ENCODE measurements at places on chromosomes 2 and 18.

DNA sequence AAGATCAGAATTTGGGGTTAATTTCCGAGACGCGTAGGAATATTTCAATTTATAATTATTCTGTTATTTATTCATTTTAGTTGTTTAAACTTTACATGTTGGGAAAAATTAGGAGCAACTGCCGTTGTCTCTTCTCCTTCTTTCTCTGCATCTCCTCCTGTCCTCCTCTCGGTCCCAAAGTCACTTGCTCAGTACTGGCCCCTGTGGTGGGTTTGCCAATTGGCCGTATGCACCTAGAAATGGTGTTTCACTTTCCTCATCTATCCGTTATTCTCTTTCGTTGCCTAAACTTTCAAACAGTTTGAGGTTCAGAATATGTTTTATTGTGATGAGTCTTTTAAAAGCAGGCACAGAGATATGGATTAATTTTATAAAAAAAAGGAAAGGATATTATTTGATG, 517.9 kb downstream of the PLCL1 start:
- DNase-seq: no peak

GRCh38 chr2:113183703-113184102, 9.9 kb downstream of the PSD4 start:
- no peak for DNase-seq

GRCh38 chr2:4561196-4561595, 857.8 kb downstream of the DCDC2C start:
- no peak for DNase-seq

DNA sequence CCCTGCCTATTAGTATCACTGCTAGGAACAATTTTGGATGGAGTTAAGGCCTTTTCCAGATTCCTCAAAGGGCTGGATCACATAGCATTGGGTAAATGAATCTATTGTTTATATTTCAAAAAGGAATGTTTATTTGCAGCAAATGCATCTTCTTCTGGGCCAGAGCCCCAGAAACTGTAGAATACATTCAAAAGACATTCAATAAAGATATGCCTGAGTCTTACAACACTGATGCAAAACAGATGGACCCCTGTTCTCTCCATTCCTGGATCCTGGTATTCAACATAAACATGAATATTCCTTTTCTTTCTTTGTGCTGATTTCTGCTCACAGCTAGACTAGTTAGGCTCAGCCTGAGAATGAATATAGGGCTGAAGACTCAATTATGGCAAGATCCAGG, 227.2 kb upstream of the KLHL29 start:
- no peak for DNase-seq

- DNase-seq: no peak
Measured at GRCh38 chr2:240789501-240790369, 30.3 kb downstream of the KIF1A start.

DNA sequence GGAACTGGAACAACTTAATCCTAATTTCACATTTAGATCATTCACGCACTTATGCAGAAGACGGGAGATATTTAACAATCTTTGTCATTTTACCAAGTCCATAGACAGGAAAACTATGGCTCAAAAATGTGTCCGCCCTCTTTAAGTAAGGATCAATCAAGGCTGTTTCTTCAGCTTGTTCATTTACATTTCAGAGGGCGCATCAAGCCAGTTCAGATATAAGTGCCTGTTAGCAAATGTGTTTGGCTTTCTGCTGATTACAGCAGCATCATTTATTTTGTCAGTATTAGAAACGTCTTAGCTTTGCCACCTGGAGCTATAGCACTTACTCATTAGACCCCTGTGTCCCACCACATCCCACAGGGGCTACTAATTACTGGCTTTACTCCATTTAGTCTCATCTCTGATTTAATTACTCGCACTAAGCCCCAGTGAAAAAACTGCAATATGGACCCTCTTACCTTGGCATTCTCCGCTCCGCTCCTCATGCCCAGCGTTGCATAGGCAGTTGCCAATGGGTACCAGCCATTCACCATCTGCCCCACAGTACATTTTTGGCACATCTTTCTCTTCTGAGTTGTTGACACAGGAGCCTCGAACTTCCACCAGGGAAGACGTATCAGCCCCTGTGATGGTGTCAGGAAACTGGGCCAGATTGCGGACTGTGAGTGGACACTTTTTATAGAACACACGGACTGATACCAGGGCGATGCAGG, 8.7 kb downstream of the EPHA4 start:
- DNase-seq: no peak

- no peak for DNase-seq
Measured at GRCh38 chr2:160373666-160374065, 119.9 kb downstream of the RBMS1 start.

GRCh38 chr2:73130790-73131189, 18.0 kb upstream of the RAB11FIP5 start:
- DNase-seq: no peak

DNA sequence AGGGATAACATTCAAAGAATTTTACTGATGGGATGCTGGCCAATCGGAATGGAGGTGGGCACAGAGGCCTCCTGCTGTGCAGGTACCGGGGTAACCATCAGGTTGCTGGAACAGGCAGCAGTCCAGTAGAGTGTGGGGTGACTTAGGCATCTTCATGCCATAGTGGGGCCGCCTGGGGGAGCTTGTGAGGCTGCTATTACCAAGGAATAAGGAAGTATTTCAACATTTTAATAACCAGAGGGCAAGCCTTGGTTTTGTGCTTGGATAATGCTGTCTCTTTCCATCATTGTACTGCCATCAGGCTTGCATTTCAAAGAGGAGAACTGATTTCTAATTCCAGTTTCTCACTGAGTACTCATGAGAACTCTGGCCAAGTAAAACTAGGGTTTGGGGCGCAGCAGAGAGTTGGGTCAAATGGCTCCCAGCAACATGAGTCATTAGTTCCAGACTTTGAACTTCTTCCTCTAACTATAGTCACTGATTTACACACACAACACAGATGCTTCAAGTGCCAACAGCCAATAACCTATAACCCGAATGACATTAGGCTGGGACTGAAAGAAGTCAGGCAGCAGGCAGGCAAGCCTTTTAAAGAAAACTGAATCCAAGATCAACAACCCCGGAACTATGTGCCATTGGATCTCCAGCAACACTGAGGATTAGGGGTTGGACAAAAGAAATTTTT, 56.1 kb upstream of the FHL2 start:
- DNase-seq: no peak

DNA sequence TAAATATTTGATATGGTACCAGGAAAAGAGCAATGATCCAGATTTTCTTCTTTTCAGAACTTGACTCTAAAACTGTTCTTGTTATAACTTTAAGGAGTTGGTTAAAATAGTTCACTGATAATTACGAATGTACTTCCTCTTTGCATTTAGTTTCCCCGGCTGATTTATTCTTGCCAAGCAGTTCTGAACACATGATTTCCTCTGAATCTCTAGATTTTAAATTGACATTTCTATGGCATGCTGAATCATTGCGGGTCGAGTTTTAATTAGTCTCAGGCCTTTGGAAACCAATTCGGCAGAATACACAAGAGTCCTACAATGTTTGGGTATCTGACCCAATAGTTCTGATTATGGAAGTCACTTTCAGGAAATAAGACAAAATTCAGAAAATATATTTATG, 37.3 kb upstream of the DNAH7 start:
- DNase-seq: no peak

DNA sequence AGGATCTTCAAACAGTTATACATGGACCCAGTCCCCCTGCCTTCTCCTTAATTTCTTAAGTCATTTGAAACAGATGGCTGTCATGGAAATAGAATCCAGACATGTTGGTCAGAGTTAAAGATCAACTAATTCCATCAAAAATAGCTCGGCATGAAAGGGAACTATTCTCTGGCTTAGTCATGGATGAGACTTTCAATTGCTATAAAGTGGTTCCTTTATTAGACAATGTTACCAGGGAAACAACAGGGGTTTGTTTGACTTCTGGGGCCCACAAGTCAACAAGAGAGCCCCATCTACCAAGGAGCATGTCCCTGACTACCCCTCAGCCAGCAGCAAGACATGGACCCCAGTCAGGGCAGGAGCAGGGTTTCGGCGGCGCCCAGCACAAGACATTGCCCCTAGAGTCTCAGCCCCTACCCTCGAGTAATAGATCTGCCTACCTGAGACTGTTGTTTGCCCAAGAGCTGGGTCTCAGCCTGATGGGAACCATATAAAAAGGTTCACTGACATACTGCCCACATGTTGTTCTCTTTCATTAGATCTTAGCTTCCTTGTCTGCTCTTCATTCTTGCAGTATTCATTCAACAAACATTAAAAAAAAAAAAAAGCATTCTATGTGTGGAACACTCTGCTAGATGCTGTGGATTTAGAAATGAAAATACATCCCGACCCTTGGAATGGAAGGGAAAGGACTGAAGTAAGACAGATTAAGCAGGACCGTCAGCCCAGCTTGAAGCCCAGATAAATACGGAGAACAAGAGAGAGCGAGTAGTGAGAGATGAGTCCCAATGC, 4.6 kb downstream of the TTR start:
- no peak for DNase-seq

DNA sequence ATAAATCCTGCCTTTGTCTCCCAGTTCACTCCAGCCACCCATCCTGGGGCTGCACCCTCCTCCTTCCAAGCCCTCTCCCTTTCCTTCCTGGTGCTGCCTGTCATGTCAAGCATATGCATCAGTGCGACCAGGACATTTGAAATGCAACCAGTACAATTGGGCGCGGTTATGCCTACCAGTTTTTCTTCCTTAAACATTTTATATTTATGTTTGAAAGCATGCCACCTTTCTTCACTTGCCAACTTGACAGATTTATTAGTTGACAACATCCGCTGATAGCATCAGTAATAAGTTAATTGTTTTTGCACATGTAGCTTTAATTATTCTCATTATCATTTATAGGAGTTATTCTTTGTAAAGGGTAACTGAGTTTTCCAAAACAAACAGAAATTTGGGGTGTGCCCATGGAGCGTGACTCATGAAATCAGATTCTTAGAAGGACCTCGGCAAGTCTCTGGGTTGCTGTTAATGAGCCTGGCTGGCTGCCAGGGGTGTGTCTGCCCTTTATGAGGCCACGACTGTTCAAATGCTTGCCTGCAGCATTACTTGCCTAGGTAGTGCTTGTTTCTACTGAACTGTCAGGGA, 32.8 kb upstream of the IL1B start:
- DNase-seq: peak; percentile 89

DNA sequence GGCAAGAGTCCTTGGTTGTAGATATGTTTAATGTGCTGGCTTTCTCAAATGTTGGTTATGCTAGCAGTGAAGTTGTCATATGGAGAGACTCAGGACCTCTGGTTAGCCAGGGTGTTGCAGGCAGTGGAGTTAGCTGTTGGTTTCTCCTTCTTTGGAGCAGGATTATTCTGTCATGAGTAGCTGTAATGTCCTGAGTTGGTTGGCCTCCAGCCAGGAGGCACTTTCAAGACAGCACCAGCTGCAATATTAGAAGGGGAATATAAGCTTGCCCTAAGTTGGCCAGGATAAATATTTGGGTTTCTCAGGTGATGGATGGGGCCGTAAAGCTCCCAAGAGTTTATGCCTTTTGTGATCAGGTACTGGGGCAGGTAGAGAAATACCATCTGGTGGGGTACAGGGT, 65.5 kb downstream of the MSTN start:
- DNase-seq: no peak

DNA sequence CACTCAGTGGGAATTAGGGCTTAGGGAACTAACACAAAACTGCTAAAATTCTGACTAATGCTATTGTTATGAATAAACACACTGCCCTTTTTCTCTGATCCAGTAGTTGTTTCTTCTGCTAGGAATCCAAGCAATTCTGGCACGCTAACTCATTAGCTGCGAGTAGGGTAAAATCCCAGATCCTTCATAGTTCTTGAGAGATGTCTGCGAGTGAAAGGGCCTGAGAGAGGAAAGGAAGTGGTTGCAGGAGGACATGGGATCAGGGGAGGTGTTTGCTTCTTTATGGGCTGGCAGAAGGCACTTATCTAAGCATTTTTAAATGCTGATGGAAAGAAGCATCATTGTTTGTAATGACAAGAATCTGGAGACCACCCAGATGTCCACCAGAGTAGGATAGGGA, 9.4 kb downstream of the MAP3K19 start:
- no peak for DNase-seq

GRCh38 chr2:211671977-211672376, 866.6 kb downstream of the ERBB4 start:
- no peak for DNase-seq

GRCh38 chr2:150449856-150450255, 37.6 kb downstream of the RND3 start:
- DNase-seq: no peak

DNA sequence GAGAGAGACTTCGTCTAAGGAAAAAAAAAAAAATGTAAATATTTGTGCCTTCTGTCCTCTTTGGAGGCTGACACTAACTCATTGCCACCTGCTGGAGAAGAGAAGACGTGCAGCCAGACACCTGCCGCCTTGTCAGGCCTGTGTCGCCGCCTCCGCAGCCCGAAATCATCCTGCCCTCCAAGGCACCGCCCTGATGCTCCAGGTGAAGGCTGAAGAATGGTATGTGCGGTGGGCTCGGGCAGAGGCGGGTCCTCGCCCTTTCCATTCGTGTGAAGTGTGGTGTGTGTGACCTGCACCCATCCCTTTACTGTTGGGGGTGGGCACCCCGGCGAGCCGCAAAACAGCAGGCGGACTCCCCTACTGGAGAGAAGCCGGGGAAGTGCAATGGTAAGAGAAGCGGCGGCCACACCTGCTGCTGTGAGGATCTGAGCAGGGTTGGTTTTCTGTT, 60.4 kb downstream of the FAM161A start:
- DNase-seq: no peak

- no peak for DNase-seq
Measured at GRCh38 chr18:59657012-59657411, 40.2 kb downstream of the CCBE1 start.

DNA sequence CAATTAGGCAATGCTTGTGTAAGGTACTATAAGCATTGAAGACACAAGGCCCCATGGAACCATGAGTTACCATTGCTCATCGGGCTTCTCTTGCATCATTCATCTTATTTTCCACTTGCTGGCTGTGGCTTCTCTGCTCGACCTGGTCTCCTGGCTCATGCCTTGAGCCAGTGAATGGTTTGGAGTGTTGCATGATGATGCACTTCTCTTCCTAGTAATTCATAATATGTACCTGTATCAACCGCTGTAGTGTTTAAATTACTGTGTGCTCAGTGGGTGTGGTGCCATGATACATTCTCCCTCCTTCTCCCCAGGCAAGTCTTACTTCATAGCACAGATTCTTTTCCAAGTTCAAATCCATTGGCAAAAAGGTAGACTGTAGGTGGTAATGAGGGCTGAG, 66.8 kb downstream of the ABCA12 start:
- no peak for DNase-seq

Data from DMS79 treated with DMSO at 0.1 percent for 48 hours (cell line).